ENCODE measurements at places on chromosomes 6 and 20. TPM values are rescaled to one million over a fixed set of nuclear protein-coding genes. Genes with fewer than 3 reads are reported as not detected.

- no peak for DNase-seq
These were observed 4.8 kb downstream of the CDH4 start for GRCh38 chr20:61256824-61257223.

- no peak for DNase-seq
These were observed 8.7 kb downstream of the ARMC12 start for GRCh38 chr6:35745509-35745908.

GRCh38 chr6:16851758-16852157, 90.5 kb upstream of the ATXN1 start:
- DNase-seq = no peak

- DNase-seq = peak; percentile 73
These were observed 43.5 kb downstream of the KIF6 start for GRCh38 chr6:39681674-39682121.

- DNase-seq = peak; percentile 31
These were observed 122.3 kb upstream of the AFDN start for GRCh38 chr6:167704396-167704901.

DNA sequence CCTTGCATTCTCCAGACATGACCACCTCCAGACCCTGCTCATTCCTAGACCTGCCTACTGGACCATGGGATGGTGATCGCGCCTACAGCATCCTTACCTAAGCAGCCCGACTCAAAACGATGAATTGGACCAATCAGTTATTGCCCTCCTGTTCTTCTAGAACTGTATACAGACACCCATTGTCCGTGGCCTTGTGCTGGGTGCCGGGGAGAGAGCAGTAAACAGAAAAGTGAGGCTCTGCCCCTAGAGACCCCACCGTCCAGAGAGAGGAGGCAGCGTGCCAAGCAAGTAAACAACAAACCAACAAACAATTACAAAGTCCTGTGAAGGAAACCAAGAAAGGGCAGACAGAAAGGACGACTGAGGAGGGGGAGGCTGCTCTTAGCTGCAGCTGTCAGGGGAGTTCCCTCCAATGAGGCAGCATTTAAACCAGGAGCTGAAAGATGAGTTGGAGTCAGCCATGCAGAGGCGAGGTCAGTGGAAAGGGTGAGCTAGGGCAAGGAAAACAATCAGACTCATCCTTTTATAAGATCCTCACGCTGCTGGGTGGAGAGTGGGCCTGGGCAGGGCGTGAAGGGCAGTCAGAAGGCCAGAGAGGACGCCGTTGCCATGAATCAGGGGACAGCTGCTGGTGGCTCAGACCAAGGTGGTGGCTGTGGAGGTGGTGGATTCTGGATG, 37.6 kb upstream of the BLCAP start:
- no peak for DNase-seq

DNA sequence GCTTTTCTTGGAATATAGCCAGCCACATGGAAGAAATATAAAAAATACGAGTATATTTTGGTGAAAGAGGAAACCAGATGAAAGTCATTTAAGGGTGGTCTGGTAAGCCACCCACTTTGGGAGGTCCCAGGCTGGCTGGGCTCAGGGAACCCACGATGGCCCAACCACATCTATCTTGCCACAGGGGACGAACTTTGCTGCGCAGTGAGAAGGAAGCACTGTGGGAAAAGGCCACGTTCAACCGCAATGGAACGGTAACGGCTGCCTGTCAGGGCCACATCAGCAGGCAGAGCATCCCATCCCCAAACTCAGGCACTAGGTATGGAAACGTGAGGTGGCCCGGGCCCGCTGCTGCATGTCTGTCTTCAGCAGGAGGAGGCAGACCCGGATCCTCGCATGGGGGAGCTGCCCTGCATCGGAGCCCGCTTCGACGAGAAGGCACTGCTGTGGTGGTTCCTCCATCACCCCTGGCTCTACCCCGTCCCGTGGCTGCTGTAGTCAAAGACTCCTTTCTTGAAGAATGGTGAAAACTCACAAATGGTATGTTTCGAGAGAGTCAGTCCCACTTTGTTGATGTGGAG, 300.4 kb downstream of the KIF16B start:
- DNase-seq = no peak

GRCh38 chr6:2103765-2104523, 141.5 kb downstream of the GMDS start:
- DNase-seq = peak; percentile 38

DNA sequence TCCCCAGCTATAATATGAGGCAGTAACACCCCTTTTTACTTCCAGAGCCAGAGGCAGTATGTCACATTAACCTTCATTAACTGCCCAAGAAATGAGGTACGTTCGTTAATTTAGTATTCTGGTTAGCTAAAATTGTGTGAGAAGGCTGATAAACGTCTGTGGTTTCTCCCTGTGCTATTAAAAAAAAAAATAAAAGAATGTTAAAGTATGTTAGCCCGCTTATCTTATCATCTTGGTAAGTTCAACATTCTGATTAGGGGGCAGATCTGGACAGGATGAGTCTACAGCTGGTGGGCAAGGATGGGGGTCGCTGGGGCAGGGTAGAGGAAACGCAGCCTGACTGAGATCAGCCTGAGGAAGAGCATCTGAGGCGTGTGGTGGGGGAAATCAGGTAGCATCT, 154.0 kb downstream of the PRL start:
- DNase-seq = no peak

DNA sequence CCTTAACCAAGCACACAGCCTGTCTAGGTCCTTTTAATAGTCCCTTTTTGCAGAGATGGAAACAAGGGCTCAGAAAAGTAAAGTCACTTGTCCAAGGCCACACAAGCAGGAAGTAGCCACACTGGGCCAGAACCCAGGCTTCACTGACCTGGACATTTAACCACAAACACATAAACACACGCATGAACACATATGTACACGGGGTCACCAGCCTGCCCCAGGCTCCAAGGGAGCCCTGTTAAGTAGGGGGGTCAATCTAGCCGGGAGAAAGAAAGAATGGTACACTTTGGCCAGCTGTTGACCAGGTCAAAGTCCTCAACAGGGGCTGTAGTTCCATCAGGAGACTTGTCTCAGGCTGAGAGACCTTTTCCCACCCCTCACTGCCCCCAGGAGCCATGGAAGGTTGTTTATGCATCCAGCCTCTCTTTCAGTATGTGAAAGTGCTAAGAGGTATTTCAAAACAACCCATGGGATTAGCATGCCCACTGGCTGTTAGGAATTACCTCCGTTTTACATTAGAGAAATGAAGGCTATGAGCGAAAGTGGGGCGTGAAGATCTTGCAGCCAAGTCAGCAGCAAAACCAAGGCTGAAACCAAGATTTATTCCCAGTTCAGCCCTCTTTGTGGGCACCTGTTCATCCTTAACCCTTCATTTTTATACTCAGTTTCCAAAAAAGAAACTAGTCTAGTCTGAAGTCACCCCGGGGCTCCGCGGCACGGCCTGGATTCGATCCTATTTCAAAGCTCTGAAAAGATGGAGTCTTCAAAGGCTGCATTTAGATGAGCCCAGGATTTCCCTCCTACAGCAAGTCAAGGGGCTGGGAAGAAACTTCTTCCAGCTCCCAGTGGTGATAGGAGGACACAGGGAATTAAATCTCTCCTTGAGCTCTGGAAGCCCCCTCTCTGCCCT, 9.8 kb downstream of the SDC4 start:
- no peak for DNase-seq

GRCh38 chr6:131225127-131225526, 89.9 kb downstream of the AKAP7 start:
- no peak for DNase-seq

- DNase-seq = no peak
These were observed 26.3 kb upstream of the TFB1M start for GRCh38 chr6:155340464-155341129.

GRCh38 chr6:19860235-19860877, 23.2 kb downstream of the ID4 start:
- DNase-seq = no peak

DNA sequence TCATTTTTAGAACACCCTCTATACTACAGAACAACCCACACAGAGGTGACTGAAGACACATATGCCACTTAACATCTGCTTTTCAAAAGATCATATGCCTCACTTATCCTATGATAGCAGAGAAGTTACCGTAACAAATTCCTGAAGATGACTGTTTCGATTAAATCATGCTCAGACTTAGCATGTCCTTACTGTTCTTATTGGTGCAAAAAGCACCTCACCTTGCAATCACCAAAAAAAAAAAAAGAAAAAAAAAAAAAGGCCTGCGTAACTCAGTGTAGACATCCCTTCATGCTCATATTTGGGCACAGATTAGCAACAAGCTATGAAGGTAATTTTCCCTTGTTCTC, 17.7 kb upstream of the DST start:
- DNase-seq = no peak

DNA sequence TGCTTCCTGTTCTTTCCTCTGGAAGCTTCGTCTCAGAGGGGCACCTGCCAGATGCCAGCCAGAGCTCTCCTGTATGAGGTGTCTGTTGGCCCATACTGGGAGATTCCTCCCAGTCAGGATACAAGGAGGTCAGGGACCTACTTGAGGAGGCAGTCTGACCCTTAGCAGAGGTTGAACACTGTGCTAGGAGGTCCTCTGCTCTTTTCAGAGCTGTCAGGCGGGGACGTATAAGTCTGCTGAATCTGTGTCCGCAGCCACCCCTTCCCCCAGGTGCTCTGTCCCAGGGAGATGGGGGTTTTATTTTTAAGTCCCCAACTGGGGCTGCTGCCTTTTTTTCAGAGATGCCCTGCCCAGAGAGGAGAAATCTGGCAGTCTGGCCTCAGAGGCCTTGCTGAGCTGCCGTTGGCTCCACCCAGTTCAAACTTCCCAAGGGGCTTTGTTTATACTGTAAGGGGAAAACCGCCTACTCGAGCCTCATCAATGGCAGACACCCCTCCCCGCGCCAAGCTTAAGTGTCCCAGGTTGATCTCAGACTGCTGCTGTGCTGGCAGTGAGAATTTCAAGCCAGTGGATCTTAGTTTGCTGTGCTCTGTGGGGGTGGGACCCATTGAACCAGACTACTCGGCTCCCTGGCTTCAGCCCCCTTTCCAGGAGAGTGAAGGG, 326.7 kb downstream of the BCKDHB start:
- DNase-seq = no peak

GRCh38 chr6:5424726-5425125, 163.4 kb downstream of the FARS2 start:
- no peak for DNase-seq

- DNase-seq = peak; percentile 71
These were observed 97.8 kb downstream of the PLEKHG1 start for GRCh38 chr6:150697515-150697914.

DNA sequence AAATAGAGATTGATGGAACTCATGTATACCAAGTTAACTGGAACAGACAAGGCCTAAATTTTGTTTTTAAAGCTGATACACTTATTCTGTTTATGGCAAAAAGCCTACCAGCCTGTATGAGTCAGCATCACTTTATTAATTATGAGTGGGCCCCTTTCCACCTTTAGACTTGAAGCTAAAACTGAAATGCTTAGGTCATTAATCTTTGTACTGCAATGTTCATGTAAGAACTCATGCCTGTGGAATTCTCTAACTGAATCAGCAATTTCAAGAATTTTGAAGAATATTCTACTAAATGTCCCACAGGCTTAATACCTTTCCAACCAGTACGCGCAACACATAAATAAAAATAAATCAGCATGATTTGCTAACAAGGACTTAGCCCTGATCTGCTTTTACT, 140.2 kb upstream of the PHACTR1 start:
- DNase-seq = no peak

The ANKRD66 gene
- polyA plus RNA-seq = 0.78 TPM

The MUC21 gene
- polyA plus RNA-seq = not detected

The OTOR gene
- polyA plus RNA-seq = 0.10 TPM

The HCK gene
- 4.8 TPM for polyA plus RNA-seq

All from muscle of back (tissue), 13 donors.